ENCODE measurements at places on chromosomes 2 and 18. TPM values are rescaled to one million over a fixed set of nuclear protein-coding genes. Genes with fewer than 3 reads are reported as not detected.

The LONRF2 gene
- total RNA-seq = 12.1 TPM

DNA sequence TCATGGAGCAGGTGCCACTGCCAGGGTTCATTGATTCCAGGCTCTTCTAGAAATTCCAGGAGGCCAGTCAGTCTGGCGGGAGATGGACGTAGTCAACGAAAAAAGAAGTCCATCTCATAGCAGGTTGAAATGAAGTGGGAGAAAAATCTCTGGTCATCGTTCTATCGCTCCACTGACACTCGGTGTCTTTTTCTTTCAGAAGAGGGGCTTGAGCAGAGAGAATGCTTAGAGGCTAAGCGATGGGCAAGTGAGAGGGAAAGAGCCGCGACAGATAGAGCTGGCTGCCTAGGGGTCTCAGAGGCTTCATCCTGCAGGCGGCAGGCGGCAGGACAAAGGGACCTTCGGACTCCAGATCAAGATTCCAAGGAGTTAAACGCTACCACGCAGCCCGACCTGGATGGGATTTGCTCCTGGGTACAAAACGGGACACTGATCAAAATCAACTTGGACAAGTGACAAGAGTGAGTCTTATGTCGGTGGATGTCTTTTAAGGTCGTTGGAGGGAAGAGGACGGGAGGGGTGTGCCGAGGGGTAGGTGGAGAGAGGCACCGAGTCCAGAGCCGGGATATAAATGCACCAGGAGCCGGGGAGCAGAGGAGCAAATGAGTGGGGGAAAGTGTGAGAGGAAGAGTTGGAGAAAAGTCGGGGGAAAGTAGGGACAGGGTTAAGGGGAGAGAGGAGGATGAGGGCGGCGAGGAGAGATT is 677 bp upstream of the TMEM178A start:
- DNase-seq = no peak

The SEPTIN10 gene
- 26.5 TPM for total RNA-seq

The SAG gene
- not detected for total RNA-seq

- peak; percentile 83 for DNase-seq
Measured at GRCh38 chr2:165847001-165847400, 53.0 kb upstream of the GALNT3 start.

- no peak for DNase-seq
Measured at GRCh38 chr2:43158259-43158880, 68.0 kb downstream of the ZFP36L2 start.

DNA sequence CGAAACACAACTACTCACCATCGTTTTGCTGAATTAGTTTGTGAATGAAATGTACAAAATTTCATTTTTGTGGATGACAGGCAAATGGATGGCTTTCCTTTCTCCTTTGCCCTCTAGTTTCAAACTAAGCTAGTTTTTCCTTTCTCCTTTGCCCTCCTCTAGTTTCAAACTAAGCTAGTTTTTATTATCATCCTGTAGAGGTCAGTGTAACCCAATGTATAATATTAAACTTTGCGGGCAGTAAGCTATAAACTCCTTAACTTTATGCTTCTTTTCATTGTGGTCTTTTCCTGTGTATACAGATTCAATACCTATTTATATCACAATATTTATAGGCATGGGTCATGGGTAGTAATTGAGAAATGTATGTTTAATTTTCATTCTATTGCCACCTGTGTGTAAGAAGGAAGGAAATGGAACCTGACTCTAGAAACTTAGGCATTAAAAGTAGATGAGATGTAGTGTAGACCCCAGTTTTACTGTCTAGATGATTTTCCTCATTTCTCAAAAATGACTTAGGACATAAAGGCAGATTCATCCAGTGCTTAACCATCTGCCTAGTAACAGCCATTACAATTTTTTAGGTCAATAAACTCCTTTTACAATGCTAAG is 58.1 kb downstream of the MAP3K19 start:
- DNase-seq = peak; percentile 49

GRCh38 chr2:21728133-21728532 is 604.4 kb downstream of the TDRD15 start:
- no peak for DNase-seq

- DNase-seq = no peak
Measured at GRCh38 chr2:133774654-133775015, 206.4 kb upstream of the NCKAP5 start.

The OSBPL6 gene
- total RNA-seq = 3.7 TPM

- DNase-seq = no peak
Measured at GRCh38 chr2:174590928-174591648, 6.5 kb downstream of the WIPF1 start.

DNA sequence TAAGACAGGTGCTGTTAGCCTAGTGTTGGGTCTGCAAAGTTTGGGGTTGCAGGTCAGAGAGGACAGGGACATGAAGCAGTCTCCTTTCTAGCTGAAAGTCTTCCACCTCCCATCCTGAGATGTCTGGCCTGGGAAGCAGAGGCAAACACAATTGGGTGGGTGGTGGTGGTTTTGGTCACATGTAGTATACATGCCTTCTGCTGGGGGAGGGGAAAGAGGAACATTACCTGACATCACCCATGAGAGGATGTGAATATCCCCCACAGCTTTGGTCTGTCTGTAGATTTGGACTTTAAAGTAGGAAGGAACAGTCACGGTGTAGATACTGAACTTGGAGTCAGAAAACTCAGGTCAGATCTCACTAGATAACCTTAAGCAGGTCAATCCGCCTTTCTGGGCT is 4.6 kb upstream of the DNAJC5G start:
- DNase-seq = no peak

- DNase-seq = no peak
Measured at GRCh38 chr2:118936306-118936705, 5.7 kb upstream of the MARCO start.

DNA sequence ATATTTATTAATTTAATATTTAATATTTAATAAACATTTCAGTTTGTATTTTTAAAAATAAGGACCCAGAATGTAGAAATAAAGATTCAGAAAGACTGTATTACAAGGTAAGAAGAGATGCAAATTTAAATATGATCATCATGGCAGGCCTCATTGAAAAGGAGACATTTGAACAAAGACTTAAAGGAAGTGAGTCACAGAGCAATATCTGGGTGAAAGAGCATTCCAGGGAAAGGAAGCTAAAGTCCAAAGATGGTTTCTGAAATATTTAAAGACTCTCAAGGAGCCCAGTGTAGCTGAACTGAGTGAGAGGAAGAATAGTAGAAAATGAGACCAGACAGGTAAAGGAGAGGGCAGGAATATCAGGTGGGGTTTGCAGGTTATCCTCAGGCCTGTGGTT is 5.9 kb downstream of the SCYGR4 start:
- no peak for DNase-seq

The SGPP2 gene
- total RNA-seq = not detected

The CCDC85A gene
- total RNA-seq = not detected

The DSG4 gene
- total RNA-seq = not detected

- peak; percentile 79 for DNase-seq
Measured at GRCh38 chr18:7945882-7946281, 378.8 kb downstream of the PTPRM start.

DNA sequence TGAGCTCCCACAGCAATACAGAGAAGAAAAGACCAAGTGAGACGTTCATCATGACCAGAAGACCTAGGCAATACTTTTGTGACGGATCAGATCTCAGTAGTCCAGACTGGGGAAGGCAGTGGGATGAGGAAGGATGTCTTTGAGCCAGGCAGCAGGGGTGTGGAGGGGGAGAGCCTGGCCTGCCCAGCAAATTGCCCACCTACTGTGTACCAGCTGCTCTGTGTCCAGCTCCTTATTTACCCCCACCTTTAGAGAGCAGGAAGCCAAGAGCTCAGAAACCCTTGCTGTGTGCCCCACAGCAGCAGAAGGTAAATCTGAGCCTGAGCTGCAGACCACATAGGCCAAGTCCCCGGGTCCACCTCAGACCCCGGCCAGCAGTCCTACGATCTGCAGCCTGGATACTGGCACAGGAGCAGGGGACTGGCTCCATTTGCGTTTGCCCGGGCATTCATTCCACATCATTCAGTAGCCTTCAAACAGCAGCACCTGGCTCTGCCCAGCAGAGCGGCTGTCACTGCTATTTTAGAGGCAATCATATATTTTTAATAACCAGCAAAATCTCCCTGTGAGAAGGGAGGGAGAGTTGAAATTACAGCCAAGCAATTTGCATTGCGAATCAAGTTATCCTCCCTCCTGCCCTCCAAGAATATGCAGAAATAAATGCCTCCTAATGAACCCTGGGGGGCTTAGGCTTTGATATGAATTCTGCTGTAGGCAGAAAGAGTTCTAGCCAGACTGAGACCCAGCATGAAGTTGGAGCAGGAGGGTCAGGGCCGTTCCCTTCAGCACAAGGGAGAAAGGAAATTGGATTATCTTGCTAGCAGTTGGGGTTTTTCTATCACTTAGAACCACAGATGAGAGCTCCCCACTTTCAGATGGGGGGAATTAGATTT is 110.0 kb upstream of the FZD7 start:
- DNase-seq = no peak

DNA sequence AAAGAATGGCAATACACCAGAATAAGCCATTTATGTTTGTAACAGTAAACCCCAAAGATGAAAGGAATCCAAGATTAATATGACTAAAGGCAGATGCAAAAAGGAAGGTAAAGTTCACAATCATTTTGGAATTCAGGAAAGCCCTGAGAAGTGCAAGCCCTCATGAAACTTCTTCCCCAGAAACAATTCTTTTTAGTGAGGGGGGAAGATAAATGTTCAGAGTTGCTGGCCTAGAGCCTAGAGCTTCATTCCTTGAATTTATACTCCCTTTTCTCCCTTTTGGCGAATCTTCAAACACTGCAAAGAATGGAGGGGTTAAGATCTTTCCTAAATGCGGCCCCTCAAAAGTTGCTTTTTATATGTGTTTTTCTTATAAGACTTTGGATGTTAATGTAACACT is 368.8 kb downstream of the MEIS1 start:
- DNase-seq = no peak

Data from SK-MEL-5 (cell line).